NCI-H82 (cell line): ENCODE measurements at places on chromosomes 1 and 21.

- DNase-seq: no peak
Measured at GRCh38 chr1:84278905-84279304, 22.6 kb upstream of the SAMD13 start.

DNA sequence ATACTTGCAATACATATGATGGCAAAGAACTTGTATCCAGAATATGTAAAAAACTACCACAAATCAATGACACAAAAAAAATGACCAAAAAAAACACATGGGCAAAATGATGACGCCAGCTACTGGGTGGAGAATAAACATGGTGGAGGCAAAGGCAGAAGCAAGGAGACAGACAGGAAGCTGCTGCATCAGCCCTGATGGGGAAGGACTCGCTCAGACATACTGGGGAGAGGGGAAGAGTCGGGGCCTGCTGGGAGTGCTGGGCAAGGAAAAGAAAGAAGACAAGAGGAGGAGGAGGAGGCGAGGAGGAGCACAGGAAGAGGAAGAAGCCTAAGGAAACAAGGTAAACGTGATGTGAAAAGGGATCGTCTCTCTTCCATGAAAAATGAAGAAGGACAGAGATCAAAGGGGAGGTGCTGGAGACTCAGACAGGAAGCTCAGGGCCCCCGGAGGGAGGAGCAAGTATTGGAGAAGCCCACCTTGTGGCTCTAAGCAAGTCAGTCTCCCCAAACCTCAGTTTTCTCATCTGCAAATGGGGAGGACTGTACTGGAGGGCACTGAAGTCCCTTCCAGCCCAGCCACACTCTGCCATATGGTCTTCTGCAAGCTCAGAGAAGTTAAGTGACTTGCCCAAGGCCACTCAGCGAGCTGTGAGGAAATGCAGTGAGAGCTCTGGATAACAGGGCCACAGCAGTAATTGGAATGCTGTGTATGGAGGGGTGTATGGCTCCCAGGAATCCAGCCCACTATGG is 24.2 kb downstream of the OLFML2B start:
- no peak for DNase-seq

DNA sequence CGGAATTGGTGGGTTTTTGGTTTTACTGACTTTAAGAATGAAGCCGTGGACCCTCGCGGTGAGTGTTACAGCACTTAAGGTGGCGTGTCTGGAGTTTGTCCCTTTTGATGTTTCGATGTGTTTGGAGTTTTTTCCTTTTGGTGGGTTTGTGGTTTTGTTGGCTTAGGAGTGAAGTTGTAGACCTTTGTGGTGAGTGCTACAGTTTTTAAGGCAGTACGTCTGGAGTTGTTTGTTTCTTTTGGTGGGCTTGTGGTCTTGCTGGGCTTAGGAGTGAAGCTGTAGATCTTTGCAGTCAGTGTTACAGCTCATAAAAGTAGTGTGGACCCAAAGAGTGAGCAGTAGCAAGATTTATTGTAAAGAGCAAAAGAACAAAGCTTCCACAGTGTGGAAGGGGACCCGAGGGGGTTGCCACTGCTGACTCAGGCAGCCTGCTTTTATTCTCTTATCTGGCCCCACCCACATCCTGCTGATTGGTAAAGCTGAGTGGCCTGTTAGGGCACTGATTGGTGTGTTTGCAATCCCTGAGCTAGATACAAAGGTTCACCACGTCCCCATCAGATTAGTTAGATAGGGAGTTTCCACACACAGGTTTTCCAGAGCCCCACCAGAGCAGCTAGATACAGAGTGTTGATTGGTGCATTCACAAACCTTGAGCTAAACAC is 20.9 kb downstream of the HENMT1 start:
- DNase-seq: no peak

DNA sequence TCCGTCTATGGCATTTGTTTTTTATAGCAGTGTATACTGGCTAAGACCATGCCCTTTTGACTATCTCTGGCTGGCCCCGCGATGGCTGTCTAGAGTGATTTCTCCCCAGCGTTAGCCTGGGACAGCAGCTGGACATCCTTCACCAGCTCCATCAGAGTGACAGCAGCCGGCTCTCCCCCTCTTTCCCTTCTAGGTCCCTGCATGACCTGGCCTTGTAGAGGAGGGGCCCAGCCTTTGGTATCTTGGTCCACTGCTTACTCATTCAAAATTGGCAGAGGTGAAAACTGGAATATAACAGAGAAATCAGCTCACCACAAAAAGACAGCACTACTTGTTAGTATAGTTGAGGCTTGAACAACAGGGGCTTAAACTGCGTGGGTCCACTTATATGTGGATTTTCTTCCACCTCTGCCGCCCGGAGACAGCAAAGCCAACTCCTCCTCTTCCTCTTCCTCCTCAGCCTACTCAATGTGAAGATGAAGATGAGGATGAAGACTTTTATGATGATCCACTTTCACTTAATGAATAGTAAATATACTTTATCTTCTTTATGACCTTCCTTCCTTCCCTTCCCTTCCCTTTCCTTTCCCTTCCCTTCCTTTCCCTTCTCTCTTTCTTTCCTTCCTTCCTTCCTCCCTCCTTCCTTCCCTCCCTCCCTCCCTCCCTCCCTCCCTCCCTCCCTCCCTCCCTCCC is 29.4 kb upstream of the B3GALNT2 start:
- DNase-seq: peak; percentile 48

- DNase-seq: no peak
Measured at GRCh38 chr1:202046748-202047708, 36.6 kb downstream of the ELF3 start.

GRCh38 chr1:232620356-232620969 is 9.5 kb downstream of the SIPA1L2 start:
- DNase-seq: peak; percentile 60

- peak; percentile 45 for DNase-seq
Measured at GRCh38 chr1:175145899-175146528, 46.6 kb downstream of the KIAA0040 start.

DNA sequence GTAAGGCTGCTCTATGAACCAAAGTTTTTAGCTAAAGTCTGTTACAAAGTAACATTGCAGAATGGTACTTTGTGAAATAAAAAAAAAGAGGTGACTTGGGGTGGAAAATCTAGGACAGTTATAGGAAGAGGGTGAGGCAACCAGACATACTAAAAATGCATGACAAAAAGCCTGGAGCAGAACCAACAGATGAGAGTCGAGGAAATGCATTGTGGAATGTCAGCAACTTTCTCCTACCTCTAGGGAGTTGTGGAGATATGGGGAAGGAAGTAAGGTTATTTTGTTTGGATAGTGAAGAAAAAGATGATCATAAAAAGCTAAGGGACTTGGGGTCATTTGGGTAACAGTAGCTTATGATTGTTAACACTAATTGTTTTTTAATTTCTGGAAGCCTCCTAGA is 295.6 kb downstream of the S1PR1 start:
- no peak for DNase-seq

- DNase-seq: peak; percentile 44
Measured at GRCh38 chr1:205048382-205048781, 5.4 kb downstream of the CNTN2 start.

- DNase-seq: no peak
Measured at GRCh38 chr21:46412521-46413364, 45.9 kb upstream of the DIP2A start.

DNA sequence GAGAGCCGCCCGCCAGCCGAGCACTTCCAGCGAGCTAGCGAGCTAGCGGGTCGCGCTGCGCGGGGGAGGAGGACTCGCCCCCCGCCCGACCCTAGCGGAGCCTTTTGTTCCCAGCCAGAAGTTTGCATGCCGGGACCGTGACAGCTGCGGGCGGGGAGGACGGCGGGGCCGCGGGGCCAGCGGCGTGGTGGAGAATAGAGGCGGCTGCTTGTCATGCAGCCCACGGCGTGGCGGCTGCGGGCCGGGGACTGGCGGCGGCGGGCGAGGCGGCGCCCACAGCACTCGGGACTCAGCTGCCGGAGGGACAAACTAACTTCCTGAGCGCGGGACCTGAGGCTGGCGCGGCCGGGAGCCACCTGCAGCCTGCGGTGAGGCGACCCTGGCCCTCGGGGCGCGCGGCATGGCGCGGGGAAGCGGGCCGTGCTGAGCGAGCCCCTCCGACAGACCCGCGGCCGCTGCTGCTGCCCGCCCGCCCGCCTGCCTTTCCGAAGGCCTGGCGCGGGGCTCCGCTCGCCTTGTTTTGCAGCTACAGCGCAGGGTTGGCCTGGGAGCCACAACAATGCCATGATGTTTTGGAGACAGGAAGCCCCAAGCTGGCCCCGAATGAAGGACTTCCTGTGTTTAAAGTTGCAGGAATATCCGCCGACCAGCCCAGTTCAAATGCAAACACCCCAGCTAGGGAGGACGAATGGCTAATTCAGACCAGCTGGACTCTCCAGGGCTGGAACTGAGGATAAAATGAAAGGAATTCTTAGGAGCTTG is 82.2 kb upstream of the BMP8A start:
- peak; percentile 58 for DNase-seq

GRCh38 chr1:55245781-55246180 is 30.6 kb upstream of the USP24 start:
- no peak for DNase-seq

DNA sequence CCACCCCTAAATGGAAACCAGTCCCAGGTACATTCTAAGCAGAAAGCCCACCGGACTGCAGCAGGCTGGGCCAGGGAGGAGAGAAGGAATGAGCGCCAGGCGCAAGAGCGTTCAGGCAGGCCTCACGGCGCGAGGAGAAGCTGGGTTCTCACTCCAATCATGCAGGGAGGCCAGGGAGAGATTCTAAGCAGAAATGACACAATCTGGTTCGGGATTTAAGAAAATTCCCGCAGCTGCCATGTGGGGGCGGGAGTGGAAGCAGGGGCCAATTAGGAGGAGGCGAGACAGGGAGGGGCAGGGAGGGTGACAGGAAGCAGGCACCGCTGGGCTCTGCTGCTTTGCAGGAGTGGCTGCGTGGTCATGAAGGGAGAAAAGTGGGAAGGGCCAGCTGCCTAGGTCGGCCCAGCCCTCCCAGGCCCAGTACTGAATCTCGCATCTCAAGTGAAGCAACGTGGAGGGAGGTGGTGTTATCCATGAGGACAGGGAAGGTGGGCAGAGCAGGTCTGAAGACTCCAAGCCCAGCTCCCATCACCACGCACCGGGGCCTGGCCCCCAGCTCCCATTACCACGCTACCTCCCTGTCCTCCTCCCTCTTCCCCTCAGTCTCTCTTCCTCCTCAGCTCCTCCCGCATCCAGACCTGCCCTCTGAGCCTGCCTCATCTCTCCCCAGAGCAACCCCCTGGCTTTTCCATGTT is 11.8 kb downstream of the NPHP4 start:
- DNase-seq: peak; percentile 97

DNA sequence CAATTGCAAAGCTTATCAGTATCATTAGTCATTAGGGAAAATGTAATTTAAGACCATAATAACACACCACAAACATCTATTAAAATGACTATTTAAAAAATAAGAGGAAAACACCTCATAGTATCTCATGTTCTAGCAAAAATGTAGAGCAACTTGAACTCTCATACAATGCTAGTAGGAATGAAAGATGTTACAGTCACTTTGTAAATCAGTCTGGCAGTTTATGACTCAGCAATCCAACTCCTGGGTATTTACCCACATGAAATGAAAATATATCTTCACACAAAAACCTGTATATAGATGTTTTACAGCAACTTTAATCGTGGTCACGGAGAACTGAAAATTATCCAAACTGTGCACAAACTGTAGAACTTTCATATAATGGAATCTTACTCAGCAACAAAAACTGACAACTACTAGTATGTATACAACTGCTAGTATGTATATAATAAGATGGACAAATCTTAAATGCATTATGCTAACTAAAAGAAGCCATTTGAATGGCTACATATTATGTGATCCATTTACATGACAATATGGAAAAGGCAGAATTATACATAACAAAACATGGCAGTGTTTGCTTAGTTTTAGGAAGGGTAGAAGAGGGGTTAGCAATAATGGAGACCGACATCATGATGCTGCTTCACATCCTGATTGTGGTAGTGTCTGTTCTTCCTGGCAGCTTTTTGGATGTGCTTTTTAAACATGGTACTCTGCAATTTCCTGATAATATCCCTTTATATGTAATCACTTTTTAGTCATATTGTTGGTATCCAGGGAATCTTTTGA is 267.0 kb downstream of the KCTD3 start:
- no peak for DNase-seq

DNA sequence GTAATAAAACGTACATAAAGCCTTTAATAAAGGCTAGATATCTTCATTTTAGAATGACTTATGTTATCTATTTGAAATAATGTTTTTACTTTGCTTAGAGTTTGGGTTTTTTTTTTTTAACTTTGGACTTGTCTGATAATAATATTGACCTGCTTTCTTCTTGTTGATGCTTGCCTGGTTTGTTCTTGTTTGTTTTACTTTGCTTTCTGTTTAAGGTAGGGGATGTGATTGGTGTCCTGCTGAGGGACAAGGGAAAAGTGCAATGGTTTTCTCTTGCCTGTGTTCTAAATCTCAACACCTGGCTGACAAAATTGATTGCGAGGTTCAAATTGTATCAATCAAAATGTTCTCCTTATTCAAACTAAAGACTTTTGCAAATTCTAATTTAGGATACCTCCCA is 2.2 kb upstream of the FH start:
- DNase-seq: no peak

- no peak for DNase-seq
Measured at GRCh38 chr21:46355161-46356004, 31.4 kb downstream of the PCNT start.

DNA sequence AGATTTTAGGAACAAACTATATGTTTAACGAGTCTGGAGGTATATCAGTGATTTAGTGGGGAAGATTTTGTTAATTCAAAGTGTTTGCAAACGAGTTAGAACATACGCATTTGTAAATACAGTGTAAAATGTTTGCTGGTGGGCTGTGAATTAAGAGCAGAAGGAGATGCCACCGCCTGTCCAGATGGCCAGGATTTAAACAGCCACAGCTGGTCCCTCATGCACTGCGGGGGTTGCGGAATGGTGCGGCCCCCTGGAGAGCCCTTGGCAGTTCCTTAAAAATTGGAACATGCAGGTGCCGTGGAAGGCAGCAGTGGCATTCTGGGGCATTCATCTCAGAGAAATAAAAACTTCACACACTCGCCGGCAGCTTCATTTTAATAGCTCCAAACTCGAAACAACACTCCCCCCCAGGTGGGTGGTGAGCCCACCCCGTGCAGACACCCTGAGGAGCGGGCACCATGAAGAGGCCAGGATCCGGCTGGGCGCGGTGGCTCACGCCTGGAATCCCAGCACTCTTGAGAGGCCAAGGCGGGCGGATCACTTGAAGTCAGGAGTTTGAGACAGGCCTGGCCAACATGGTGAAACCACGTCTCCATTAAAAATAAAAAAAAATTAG is 3.5 kb upstream of the C1orf159 start:
- DNase-seq: peak; percentile 75
